ENCODE measurements at places on chromosomes 2 and 18. TPM values are rescaled to one million over a fixed set of nuclear protein-coding genes. Genes with fewer than 3 reads are reported as not detected.
A peak's percentile ranks its signal among the peaks of the same experiment; 100 is the strongest.

- H3K27ac ChIP-seq: no peak overlapping the region
- H3K4me1 ChIP-seq: no peaks in the 10 kb centered on the region
- H3K4me3 ChIP-seq: no peak overlapping the region
- H3K36me3 ChIP-seq: no peaks in the 10 kb centered on the region
- H3K27me3 ChIP-seq: no peaks in the 10 kb centered on the region
- peak; percentile 27 for DNase-seq
These were observed 12.1 kb upstream of the ARHGEF4 start for GRCh38 chr2:130824492-130825061.

DNA sequence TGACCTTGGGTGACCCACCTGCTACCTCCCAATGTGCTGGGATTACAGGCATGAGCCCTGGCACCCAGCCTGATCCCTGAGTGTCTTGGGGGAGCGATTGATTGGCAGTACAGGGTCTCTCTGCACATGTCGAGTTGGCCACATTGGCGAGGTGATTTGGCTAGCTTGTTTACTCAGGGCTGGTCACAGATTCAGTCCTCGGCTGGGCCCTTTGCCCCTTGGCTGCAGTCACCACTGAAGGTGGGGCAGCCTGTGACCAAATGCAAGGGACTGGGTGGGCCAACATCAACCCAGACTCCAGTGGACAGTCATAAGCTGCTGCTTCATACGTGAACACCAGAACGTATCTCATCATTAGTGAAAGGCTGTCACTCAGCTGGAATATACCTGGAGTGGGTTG is 114.9 kb downstream of the ZNF532 start:
- H3K36me3 ChIP-seq: peaks cover 2% of the 10 kb centered on the region
- no peaks in the 10 kb centered on the region for H3K4me1 ChIP-seq
- no peaks in the 10 kb centered on the region for H3K27me3 ChIP-seq
- H3K4me3 ChIP-seq: no peak overlapping the region
- DNase-seq: no peak

The SPATA3 gene
- not detected for total RNA-seq

The MROH2A gene
- not detected for total RNA-seq

- H3K36me3 ChIP-seq: no peaks in the 10 kb centered on the region
- H3K4me1 ChIP-seq: no peaks in the 10 kb centered on the region
- H3K4me3 ChIP-seq: no peak overlapping the region
- peak; percentile 37 for DNase-seq
- no peak overlapping the region for H3K27ac ChIP-seq
- no peaks in the 10 kb centered on the region for H3K27me3 ChIP-seq
These were observed 8.4 kb downstream of the POMC start for GRCh38 chr2:25159949-25160348.

DNA sequence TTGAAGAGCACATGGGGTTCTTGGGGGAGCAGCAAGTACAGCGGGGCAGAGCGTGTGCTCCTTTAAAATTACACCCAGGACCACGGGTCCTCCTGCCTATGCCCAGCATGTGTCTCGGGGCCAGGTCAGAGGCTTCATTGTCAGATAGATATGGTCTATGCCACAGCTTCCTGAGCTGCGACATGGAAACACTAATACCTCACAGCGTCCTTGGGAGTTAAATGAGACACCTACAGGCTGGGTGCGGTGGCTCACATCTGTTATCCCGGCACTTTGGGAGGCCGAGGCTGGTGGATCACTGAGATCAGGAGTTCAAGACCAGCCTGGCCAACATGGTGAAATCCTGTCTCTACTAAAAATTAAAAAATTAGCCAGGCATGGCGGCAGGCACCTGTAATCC is 110.8 kb upstream of the ATL2 start:
- no peak overlapping the region for H3K4me3 ChIP-seq
- H3K27me3 ChIP-seq: no peaks in the 10 kb centered on the region
- H3K27ac ChIP-seq: no peak overlapping the region
- H3K4me1 ChIP-seq: no peaks in the 10 kb centered on the region

The ATP6V1B1 gene
- not detected for total RNA-seq

DNA sequence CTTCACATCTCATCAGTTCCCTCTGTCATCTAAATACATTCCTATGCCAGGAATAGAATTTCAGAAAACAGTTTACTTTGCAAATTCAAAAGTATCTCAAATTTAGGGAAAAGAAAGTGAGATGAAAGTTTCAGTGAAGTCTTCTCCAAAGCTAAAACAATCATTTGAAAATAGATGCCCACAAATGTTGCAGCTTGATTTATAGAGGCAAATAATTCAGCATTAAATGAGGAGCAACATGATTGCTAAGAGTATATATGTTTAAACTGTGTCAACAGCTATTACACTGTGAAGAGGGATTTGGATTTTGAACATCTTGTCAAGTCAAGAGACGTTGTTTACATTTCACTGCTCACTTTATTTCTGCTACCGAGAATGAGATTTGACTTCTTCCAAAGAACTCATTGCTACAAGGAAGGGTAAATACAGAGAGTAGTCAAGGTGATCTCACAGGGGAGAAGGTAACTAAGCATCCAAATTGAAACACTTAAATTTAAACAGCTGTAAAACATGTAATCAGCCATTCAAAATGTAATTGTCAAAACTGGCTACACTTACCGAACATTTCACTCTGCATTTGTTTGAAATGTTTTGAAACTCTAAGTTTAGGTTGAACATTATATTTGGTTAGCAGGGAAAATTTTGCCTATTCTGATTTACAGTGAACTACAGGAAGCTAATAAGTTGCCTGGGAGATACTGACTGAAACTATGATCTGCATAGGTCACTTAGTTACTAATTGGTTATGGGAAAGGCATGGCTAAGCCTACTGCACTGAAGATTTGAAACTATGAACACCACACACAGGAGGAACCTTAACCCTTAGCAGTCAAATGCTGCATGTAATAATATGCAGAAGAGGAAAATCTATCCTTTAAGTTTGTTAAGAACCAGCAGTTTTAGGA is 33.2 kb upstream of the GALNT3 start:
- H3K4me1 ChIP-seq: no peaks in the 10 kb centered on the region
- DNase-seq: no peak
- no peak overlapping the region for H3K4me3 ChIP-seq
- H3K27me3 ChIP-seq: no peaks in the 10 kb centered on the region
- no peaks in the 10 kb centered on the region for H3K36me3 ChIP-seq

DNA sequence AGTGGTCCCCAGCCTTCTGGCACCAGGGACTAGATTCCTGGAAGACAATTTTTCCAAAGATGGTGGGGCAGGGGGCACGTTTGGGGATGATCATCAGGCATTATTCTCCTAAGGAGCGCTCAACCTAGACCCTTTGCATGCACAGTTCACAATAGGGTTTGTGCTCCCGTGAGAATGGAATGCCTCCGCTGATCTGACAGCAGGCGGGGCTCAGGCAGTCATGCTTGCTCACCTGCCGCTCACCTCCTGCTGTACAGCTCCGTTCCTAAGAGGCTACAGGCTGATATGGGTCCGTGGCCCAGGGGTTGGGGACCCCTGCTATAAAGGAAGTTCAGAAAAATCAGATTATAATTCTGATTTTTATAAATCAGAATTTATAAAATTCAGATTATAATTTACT is 22.3 kb upstream of the TYMS start:
- H3K4me3 ChIP-seq: no peak overlapping the region
- H3K27me3 ChIP-seq: no peaks in the 10 kb centered on the region
- no peaks in the 10 kb centered on the region for H3K4me1 ChIP-seq
- DNase-seq: no peak
- H3K27ac ChIP-seq: no peak overlapping the region
- no peaks in the 10 kb centered on the region for H3K36me3 ChIP-seq

DNA sequence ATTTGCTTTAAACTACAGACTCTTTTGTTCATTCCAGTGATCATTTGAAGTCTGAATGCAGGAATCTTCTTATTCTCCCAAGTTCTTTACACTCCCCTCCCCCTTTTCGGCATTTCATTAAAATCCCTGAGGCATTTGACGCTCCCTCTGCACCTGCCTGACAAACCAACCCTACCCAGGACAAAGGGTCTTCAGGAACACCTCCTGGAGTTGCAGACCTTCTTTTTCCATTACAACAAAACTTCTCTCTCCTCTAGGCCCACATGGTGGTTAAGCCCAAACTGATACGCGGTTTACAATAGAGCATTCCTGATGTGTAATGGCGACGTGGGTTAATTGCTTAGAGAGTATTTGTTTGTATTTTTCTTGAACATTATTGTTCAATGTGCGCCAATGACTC is 367.4 kb downstream of the FBXO15 start:
- H3K27ac ChIP-seq: no peak overlapping the region
- H3K36me3 ChIP-seq: no peaks in the 10 kb centered on the region
- no peaks in the 10 kb centered on the region for H3K27me3 ChIP-seq
- DNase-seq: no peak

The UGT1A3 gene
- not detected for total RNA-seq

GRCh38 chr2:26769089-26769761 is 5.1 kb downstream of the SLC35F6 start:
- H3K27me3 ChIP-seq: no peaks in the 10 kb centered on the region
- no peaks in the 10 kb centered on the region for H3K4me1 ChIP-seq

The MBD2 gene
- 74.3 TPM for total RNA-seq

The TBR1 gene
- not detected for total RNA-seq

The COL4A3 gene
- total RNA-seq: 11.4 TPM

DNA sequence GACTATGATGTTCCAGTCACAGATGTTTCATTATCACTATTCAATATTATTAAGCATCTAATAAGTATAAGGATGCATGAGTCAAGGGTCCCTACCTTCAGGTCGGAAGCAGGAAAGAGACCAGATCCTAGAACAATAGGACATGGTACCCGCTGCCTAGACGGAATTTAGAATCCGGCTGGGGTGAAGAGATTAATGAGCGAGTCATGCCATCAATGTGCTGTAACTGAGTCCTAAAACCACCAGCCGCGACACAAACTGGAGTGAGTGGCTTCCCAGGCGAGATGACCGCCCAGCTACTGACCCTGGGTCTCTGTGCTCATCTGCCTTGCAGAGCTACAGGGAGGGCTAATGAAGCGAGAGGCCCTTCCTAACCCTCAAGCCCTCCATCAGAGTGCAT is 73.6 kb downstream of the DNMT3A start:
- H3K27ac ChIP-seq: no peak overlapping the region
- no peak overlapping the region for H3K4me3 ChIP-seq
- peaks cover 4% of the 10 kb centered on the region for H3K36me3 ChIP-seq

- no peaks in the 10 kb centered on the region for H3K36me3 ChIP-seq
- H3K27me3 ChIP-seq: no peaks in the 10 kb centered on the region
- no peak overlapping the region for H3K4me3 ChIP-seq
- DNase-seq: no peak
- no peak overlapping the region for H3K27ac ChIP-seq
These were observed 685.5 kb downstream of the CPS1 start for GRCh38 chr2:211241891-211242290.

DNA sequence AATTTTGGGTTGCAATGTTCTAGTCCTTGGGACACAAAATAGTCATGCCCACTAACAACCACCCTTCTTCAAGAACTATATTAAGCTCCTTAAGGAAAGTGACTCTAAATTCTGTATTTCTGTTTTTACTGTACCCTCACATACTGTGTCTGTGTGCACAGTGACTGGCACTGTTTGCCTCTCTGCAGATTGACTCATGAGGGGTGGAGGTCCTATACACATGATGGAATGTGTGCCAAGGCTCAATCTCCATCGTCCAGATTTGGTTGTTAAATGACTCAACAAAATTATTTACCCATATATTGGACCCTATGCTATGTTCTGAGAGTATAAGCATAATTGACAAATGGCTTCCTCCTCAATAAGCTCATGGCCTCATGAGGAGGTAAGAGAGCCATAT is 126.6 kb upstream of the CWC22 start:
- no peaks in the 10 kb centered on the region for H3K4me1 ChIP-seq
- DNase-seq: no peak
- H3K36me3 ChIP-seq: no peaks in the 10 kb centered on the region

The RESP18 gene
- not detected for total RNA-seq

The CD8B2 gene
- 0.09 TPM for total RNA-seq

DNA sequence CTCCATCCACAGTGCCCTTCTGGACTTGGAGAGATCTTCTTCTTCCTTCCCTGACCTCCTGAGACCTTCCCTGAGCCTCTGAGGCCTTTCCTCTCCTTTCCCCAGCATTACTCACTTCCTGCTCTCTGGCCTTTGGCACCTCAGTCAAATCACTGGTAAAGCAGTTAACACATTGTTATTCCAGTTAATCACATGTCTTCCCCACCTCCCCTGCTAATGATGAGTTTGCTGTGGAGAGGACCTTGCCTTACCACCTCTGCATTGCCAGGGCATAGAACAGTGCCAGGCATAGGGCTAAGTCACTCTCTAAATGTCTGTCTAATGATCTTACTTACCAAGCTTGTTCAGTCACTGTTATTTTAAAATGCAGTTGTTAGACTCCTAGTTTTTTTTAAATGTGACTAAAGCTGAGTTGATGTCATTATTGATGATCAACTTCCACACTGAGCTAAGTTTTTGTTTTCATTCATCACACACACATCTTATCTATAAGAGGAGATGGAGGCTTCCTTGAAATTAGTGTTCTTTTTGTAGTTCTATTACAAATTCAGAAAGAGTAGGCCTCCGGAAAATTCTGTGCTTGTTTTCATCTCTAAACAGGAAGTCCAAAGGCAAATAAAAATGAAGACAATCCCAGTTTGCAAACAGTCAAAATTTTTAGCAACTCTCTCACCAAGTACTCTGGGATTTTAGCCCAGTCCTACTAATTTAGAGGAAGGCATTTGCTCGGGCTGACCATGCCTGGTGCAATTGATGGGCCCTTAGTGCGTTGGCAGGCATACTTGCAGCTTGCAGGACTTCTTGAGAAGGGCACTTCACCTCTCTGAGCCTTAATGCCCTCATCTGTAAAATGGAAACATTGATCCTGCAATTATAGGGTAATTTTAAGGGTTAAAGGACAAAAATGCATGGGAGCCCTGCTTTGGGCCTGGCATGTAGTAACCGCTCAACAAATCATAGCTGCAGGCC is 113.7 kb upstream of the SPRED2 start:
- H3K27me3 ChIP-seq: no peaks in the 10 kb centered on the region
- no peak overlapping the region for H3K4me3 ChIP-seq
- H3K4me1 ChIP-seq: no peaks in the 10 kb centered on the region
- no peak overlapping the region for H3K27ac ChIP-seq
- H3K36me3 ChIP-seq: no peaks in the 10 kb centered on the region
- no peak for DNase-seq

- peaks cover 3% of the 10 kb centered on the region for H3K4me1 ChIP-seq
- DNase-seq: no peak
- H3K27ac ChIP-seq: no peak overlapping the region
- H3K36me3 ChIP-seq: no peaks in the 10 kb centered on the region
- no peak overlapping the region for H3K4me3 ChIP-seq
These were observed 263.5 kb downstream of the ZNF407 start for GRCh38 chr18:74861154-74861553.

The GTF3C2 gene
- total RNA-seq: 60.9 TPM

The PLA2R1 gene
- 34.9 TPM for total RNA-seq

The SEMA4C gene
- 49.6 TPM for total RNA-seq

DNA sequence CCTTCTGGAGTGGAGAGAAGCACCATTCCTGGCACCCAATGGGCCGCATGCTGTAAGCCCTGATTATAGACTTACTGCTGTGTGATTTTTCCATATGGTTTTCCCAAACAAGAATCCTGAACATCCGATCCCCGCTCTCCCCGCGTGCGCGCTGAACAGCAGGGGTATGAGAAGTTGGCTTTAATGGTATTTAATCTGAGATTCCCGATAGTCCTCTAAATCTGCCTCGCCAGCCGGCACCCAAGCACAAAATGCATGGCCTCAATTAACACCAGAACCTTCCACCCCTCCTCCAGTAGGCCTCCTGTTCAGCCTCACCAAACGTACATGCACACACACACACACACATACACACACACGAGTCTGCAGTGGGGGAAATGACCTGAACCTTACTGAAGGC is 480.3 kb downstream of the BCL11A start:
- H3K27ac ChIP-seq: no peak overlapping the region
- no peaks in the 10 kb centered on the region for H3K27me3 ChIP-seq
- no peaks in the 10 kb centered on the region for H3K4me1 ChIP-seq
- no peaks in the 10 kb centered on the region for H3K36me3 ChIP-seq

GRCh38 chr18:62612776-62613175 is 90.0 kb downstream of the ZCCHC2 start:
- H3K27ac ChIP-seq: no peak overlapping the region
- H3K27me3 ChIP-seq: no peaks in the 10 kb centered on the region
- DNase-seq: no peak

The TTN gene
- total RNA-seq: 4.8 TPM
